ENCODE measurements at places on chromosomes 3 and 15.

DNA sequence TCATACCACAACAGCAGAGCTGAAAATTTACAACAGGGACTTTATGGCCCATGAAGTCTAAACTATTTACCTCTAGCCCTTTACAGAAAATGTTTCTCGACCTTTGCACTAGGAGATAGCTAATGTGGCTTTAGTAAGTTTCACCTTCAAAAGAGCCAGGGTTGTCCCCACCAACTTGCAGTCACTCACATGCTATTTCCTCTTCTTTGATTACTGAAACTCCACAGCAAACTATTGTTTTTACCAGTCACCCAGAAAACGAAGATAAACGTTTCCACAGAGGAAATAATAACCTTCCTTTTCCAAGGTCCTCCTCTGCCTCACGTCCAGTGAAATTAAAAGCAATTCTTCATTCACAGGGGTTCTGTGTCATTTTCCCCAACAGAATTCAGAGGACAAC is 48.2 kb downstream of the WWTR1 start:
- DNase-seq, result no peak

DNA sequence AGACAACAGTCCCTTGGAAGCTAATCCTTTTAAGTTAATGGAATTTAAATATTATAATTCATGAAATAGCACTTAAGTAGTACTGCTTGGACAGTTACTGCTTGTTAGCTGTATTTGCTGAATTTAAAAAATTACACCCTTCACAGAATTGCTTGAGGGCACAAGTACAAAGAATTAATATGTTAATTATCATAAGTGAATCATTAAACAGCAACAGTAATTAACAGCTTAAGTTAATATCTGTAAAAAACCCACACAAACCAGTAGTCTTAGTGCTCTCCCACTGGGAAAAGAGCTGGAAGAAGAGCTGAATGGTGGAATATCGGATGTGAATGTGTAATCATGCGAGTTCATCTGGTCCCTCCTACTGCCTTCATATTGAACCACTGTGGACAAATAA is 232.0 kb downstream of the CD47 start:
- DNase-seq, result no peak

DNA sequence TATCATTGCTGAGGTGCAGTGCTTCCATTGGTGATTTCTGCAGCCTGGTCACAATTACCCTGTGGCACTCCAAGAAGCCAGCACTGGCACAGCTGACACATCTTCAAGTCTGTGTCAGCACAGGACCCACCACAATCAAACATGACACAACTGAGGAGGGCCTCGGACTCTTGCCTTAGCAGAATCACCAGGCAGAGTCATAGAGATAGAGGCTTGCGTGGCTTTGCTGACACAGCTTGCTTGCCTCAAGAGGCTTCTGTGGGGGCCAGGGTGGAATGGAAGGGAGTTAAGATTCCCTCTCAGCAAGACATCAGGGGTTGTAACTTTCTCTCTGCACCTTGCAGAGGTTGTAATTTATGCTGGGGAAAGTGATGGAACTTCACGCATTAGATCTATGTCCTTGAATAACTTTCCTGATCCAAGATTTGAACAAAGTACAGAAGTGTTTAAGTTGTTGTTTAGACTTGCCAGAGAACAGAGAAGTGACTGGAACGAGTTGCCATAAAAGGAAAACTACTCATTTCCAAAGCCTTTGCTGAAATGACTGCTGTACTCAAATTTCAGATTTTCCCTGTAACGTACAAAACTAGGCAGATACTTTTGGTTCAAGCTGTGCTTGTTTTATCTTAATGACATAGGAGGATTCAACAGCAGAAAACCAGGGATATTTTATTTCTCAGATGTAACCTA is 170.7 kb downstream of the DIPK2A start:
- peak; percentile 5 for DNase-seq

DNA sequence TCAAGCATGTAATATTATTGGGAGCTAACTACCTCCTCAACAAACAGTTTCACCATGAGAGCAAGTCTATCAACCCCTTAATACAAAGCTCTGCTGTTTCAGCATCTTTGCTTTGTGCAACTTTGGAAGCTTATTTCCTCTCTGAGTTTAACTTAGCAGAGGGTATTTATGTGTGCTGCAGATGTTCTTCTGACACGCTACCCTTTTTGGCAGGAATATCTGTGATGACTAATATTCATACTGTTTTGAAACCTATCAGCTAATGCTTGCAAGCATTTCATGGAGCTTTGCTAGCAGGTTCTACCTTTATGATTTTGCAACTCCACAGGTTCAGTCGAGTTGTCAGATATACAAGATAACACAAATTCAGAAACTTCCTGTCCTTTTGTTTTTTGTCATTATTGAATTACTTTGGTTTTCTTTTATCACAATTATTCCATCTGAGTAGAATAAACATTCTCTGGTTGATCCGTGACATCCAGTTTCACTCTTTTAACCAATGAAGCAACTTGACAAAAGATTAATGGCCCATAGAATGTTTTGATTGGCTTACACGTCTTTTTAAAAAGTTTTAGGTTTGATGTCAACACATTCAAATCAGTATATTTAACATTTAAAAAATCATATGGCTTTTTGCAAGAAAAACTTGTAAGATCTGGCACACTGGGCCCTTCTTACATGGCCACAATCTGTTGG is 1.7 kb upstream of the SLC9A9 start:
- DNase-seq, result no peak

GRCh38 chr3:171462224-171462623 is 2.0 kb upstream of the TNIK start:
- no peak for DNase-seq

DNA sequence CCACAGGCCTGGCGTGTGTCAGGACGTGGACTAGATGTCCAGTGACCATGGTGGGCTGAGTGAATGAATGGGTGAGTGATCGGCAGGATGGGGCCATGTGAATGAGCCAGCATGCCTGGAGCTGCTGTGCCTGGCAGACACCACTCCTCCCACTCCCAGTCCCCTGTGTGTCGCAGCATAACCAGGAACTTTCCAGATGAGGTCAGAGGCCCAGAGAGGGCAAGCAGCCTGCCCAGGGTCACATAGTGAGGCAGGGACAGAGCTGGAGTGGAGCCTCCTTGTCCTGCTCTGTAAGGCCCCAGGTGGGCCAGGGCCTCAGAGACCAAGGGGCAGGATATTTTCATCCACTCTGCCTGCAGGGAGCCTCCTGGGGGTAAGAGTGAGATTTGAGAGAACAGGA is 6.4 kb downstream of the IQSEC1 start:
- DNase-seq, result no peak

DNA sequence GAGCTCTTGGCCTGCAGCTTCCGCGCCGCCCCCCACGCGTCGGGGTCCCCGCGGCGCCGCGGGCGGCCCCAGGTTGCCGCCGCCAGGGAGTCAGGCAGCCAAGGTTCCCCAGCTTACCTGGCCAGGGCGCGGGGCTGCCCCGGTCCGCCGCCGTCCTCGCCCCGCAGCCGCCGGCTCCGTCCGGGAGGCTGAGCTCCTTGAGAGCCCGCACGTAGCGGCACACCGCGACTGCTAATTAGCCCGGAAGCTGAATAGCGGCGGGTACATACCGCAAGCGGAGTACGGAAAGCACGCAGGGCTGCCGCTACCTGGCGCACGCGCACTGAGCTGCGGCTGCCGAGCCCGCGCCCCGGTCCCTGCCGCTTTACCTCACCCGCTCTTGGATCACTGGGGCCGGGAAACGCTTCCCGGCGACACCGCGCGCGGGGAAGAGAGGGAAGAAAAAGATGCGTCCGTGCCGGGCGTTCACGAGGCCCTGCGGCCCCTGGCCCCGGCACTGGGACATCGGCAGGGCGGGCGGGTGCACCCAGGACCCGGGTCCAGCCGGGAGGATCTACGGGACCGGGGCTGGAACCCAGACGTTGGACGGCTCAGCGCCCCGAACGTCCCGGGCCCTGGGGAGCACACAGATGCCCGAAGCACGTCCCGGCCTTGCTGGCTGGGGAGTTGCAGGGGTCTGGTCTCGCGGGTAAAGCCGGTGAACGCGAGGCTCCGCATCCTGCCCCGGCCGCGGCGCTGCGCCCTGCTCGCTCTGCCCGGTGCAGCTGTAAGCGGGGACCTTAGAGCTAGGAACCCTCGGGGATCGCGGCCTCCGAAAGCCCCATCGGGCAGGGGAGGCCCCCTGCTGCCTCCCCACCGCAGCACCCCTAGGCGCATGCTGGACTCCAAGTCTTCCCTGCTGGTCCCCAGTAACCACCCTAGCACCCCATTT is at the start of gene GOLGA8B:
TSS of gene GOLGA8B (minus strand) at position 253 of the 931 bp plus-strand sequence. CDS start 47,739 bp downstream, outside the sequence.
- peak; percentile 70 for DNase-seq
